Omental fat pad (tissue), 4 donors: ENCODE measurements at places on chromosomes 5 and 9. TPM values are rescaled to one million over a fixed set of nuclear protein-coding genes. Genes with fewer than 3 reads are reported as not detected.

Gene CCDC192
- total RNA-seq = 0.56 TPM

Gene ADGRD2
- not detected for total RNA-seq

Gene HSPB3
- not detected for total RNA-seq

Gene MORN5
- total RNA-seq = not detected

Gene FOXD4
- 0.46 TPM for total RNA-seq
